ENCODE measurements at places on chromosomes 2 and 18.
A peak's percentile ranks its signal among the peaks of the same experiment; 100 is the strongest.

DNA sequence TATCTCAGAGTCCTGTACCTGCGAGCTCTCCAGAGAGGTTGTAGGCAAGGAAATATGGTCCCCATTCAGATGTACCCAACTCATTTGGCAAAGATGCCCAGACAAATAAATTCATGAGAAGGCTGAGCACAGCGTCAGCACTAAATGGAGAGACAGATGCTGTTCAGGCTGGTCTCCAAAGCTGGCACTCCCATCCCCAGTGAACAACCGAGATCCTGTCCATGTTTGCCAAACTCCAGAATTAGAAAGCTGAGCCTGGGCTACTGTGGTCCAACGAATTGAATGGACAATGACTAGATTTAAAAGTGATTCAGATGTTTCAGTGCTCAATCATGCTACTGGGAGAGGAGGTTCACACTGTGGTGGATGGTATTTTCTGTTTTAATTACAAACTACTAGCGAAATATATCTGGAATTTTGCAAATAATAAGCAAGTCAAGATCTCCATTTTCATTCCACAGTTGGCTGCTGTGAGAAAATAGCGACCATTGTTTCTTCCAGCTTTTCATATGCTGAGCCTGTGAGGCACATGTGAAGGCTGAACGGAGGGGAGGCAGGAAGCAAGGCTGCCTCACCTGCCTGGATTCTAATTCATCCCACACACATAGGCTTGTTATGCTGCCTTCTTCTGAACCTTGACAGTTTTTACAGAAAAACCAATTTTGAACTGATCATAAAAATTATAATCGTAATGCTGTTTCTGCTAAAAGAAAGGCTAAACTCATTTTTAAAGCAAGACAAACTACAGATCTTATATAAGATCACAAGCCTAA, 22.6 kb upstream of the DAPL1 start:
- DNase-seq = no peak

DNA sequence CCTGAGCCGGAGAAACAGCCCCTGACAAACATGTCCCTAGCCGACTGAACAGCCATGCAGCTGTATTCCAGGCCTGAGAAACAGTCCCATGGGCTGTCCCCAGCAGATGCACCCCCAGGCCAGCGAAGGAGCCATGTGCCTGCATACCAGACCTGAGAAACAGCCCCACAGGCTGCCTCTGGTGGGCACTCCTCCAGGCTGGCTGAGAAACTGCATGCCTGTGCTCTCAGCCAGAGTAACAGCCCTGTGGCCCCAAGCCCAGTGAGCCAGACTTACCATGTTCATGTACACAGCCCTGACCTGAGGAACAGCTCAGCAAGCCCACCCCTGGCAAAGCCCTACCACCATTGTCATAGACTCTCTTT, 24.8 kb downstream of the BOLL start:
- DNase-seq = peak; percentile 37

DNA sequence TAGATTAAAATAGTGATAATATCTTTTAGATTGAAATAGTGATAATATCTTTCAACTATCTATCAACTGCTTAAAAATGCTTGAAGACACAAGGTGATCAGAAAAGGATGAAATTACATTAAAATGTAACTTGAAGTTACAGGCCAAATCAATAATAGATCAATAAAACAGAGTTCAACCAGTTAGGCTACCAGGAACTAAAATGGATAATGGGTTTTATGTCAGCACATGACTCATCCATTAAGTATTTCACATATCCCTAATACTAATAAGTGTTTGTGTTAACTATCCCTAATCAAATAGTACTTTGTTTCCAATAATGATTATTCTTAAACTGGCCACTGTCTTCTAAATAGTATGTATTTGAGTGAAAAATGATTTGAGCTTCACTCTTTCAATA, 33.7 kb downstream of the CERKL start:
- no peak for DNase-seq

GRCh38 chr2:160892204-160892603, 268.0 kb upstream of the TANK start:
- no peak for DNase-seq

- no peak for DNase-seq
Observed at GRCh38 chr2:4255491-4255890, 552.1 kb downstream of the DCDC2C start.

DNA sequence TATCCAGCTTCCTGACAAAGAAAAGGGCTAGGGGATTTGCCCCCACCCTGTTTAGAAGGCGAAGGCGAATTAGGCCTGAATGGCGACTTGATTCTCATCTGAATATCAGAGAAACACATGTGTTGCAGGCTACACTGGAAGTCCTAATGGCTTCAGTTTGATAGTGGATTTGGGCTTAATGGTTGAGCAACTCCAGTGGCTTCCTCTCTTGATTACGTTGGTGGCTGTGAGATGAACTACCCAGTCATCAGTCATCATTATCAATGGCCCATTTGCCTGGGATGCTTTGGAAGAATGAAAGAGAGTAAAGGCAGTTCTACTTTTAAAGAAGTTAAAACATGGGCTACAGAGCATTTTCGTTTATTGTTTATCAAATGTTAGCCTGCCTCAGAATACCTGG, 60.9 kb upstream of the IL1R1 start:
- no peak for DNase-seq

DNA sequence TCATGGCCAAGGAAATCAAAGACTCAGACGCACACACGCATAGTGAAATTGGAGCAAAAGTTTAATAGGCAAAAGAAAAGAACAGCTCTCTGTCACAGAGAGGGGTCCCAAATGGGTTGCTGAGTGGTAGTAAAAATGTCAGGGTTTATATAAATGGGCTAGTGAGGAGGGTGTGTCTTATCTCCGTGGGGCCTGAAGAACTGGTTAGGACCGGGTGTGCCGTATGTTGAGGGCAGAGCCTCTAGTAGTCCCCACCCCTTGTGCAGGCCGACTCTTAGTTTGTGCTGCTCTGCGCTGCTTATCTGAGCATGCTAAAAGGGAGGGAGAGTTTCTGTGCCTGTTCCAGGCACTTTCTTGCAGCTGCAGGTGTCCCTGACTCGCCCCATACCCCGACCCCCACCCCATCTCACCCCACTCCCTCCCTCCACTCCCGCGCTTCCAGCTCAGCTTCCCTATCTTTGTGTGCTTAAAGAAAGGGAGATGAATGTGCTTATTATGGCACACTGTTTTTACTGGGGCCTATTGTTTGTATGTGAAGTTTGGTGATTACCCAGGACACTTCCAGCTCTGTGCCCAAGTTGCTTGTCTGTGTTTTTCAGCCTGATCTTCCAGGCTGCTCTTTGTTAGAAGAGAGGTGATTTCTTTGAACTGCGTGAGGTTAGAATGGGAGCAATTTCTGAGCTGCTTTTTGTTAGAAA, 167.4 kb downstream of the SPAG16 start:
- peak; percentile 50 for DNase-seq

GRCh38 chr2:31011587-31011986, 126.7 kb downstream of the GALNT14 start:
- no peak for DNase-seq

GRCh38 chr2:60247471-60247870, 306.0 kb downstream of the BCL11A start:
- DNase-seq = no peak

All from ecto neural progenitor cell (in vitro differentiated cells).